Adrenal gland (tissue), 19 donors: ENCODE measurements at places on chromosomes 6 and 20. TPM values are rescaled to one million over a fixed set of nuclear protein-coding genes. Genes with fewer than 3 reads are reported as not detected.

Gene PI16
- polyA plus RNA-seq, result 0.29 TPM

Gene SRMS
- not detected for polyA plus RNA-seq

Gene BHLHE23
- polyA plus RNA-seq, result not detected

Gene UBE2V1
- 242 TPM for polyA plus RNA-seq

Gene OR2B6
- not detected for polyA plus RNA-seq

Gene CDSN
- 0.03 TPM for polyA plus RNA-seq
